ENCODE measurements at places on chromosomes 4 and X.
A peak's percentile ranks its signal among the peaks of the same experiment; 100 is the strongest.

DNA sequence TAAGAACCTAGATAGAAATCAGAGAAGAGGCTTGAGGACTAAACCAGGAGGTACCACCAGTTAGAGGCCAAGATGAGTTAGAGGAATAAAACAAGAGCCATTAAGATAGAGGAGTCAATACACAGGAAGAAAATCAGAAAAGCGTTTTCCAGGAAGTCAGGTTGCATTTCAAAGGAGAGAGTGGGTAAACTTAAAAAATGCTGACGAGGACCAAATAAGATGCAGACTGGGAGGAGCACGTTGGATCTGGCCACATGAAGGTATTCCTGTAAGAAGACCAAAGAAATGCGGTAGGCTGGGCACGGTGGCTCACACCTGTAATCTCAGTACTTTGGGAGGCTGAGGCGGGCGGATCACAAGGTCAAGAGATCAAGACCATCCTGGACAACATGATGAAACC lies 533.1 kb upstream of the TENM3 start:
- DNase-seq: no peak

DNA sequence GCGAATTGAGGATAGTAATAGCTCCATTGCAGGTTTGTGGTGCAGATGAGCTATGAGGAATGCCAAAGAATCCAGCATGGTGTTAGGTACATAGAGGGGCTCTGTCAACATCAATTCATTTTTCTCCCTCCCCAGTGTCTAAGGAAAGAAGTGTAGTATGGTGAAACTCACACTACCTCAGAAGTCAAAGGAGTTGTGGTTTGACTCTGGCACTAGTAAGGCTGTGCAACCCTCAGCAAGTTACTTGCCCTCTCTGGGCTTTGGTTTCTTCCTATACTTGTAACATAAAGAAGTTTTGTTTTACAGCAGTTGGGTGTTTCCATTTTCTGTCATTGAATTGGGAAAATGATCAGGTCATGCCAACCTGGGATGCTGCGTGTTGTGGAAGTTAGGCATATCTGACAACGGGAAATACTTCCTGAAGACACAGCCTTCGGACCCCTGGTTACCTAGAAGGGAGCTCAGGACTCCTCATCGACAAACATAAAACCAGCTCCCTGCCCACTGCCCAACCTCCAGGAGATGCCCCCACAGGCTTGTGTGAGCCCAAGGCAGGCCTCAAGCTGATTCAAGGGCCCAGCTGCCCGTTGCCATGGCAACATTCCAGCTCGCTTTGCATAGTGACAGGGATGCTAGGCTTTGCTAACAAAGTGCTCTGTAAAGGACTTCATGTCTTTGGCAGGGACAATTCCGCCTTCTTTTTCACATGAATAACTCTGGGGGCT lies 71.4 kb downstream of the RTL5 start:
- no peak for DNase-seq

DNA sequence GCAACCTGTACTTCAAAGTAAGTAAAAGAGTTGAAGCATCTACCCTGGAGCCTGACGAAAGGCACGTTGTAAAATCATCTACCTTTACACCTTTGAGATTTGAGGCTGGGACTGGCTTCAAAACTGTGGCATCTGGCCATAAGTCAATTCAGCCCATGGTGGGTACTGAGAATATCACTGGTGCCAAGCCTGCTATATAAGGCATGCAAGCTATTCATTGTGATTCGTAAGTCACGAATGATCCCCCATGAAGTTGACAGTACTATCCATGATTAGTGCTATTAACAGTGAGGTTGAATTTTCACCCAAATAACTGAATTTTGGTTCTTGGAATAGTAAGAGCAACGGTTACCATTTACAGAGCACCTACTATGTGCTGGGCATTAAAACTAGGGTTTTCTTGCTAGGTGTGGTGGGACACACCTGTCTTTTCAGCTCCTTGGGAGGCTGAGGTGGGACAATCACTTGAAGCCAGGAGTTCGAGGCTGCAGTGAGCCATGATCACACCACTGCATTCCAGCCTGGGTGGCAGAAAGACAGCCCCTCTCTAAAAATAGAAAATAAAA lies 39.8 kb downstream of the IRF2 start:
- no peak for DNase-seq

- no peak for DNase-seq
Observed at GRCh38 chr4:3323071-3323481, 30.3 kb downstream of the RGS12 start.

DNA sequence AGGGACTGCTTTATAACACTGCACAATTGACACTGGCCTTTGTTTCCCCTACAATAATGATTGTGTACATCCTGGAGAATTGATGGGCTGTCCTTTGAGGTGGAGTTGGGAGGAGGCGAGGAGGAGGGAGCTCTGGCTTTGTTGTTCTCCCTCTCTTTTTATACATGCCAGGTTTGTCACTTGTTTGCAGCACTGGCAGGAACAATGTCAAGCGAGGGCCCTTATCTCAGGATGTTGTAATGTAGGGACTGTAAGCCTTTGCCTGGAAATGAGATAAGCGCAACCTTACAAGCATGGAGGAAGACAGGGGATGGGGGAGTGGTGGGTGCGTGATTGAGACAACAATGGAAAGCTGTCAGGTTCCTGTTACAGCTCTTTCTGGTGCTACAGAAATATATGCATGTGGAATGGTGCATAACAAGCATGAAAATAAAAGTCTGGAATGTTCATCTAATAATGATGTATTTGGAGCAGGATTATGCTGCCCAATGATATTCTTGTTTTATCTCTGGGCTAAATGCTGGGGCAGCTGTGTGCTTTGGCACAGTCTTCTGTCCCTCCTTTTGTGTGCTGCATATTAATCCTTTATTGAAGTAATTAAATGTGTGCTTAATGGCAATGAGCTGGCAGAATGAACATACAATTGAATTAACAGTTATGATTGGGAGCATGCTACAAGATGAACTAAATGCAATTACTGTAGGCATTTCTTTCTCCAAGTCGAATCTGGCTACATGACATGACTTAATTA lies 294.4 kb downstream of the GPAT3 start:
- DNase-seq: no peak

- DNase-seq: peak; percentile 68
Observed at GRCh38 chrX:65667503-65668376, at the start of gene MSN. TSS of gene MSN (plus strand) at chrX:65667654. CDS start at chrX:65667842, 188 bp downstream.

DNA sequence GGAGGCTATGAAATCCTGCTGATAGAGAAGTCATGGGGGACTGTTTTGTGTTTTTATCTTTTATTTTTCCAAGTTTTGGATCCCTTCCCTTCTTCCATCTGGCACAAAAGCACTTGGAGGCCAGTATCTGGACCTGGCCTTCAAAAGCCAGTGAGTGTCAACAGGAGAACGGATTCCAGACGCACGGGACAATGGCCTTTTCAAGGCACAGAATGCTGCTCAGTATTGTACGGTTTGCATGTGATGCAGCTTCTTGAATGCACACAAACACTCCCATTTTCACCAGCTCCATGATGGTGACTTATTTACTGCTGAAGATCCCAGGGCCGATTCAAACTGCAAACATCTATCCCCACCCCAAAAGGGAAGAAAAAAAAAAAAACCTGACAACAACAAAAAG lies 145.4 kb downstream of the CPEB2 start:
- DNase-seq: no peak

DNA sequence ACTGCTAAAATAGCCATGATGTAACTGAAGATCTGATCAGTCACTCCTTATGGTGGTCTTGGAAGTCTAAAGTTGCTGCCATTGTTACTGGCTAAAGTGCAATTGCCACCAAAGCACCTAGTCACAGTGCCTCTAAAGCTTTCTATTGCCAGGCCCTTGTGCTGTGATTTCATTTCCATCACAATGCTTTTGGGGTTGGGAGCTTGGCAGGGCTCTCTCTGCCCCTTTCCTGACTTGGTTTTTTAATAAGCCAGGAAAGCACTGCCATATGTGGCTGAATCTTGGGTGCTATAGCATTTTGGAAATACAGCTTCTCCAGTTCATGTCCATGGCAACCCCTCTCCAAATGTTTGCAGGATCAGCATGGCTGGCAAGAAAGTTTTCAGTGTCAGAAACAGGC lies 1712.4 kb upstream of the TENM3 start:
- no peak for DNase-seq

DNA sequence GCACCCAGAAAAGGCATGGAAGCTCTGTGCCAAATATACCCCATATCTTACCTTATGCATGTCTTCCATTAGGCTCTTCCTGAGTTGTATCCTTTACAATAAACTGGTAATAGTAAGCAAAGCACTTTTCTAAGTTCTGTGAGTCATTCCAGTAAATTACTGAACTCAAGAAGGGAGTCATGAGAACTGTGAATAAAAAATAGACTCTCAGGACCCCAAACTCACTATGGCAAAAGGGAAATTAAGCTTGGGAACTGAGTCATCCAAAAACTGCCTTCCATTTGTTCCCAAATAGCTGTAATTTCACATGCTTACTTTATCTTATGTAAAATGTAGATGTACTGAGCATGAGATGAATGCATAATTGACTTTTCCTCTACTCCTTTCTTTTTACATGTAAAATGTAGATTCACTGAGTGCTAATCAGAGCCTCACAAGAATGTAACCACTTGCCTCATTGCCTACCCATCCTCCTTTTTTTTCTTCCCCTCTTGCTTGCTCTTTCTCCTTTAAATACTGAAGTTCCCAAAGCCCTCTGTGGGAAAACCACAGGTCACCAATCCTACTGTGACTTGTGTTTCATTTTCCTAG lies 8.1 kb downstream of the TCEAL3 start:
- DNase-seq: no peak

GRCh38 chr4:109545401-109545800 lies 14.6 kb upstream of the MCUB start:
- DNase-seq: no peak

- DNase-seq: no peak
Observed at GRCh38 chr4:7981738-7982394, 42.2 kb upstream of the AFAP1 start.

- no peak for DNase-seq
Observed at GRCh38 chrX:130014770-130015169, 32.3 kb downstream of the BCORL1 start.

DNA sequence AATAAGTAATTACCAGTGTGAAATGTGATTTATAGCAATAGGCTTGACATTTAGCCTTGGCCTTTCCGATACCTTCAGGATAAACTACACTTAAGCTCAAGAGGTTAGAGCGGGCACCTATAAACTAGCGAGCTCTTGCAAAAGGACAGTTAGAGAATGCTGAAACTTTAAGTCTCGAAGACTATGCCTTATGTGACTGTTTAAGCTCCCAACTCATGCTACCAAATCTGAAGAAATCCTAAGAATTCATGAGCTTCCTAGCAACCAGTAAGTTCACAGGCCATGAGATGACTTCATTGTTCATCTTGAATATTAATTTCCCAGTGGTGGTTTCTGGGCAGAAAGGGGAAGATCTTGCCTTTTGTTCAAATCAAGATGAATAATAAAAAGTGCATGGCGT lies 4.7 kb downstream of the STOX2 start:
- DNase-seq: no peak

DNA sequence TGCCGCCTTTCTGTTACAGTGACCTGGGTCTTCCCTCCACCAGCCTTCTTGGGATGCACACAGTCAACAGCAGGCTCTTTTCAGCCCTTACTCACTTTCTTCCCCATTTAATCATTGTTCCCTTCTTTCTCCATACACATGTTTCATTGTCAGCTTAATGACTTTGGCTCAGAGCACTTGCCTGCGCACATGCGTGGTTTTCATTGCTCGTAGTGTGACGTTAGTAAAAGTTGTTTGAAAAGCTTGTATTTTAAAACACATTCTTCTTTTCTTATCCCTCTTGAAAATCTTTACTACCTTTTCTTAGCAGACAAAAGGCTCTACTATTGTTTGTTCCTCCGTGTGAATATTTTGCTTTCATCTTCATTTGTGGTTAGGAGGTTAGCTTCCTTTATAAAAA lies 19.7 kb upstream of the SCOC start:
- no peak for DNase-seq

GRCh38 chr4:116346750-116347149 lies 738.6 kb downstream of the TRAM1L1 start:
- no peak for DNase-seq

- no peak for DNase-seq
Observed at GRCh38 chrX:118571836-118572235, 76.2 kb downstream of the DOCK11 start.

- DNase-seq: no peak
Observed at GRCh38 chr4:151460434-151460833, 51.5 kb downstream of the FHIP1A start.
